Posterior cingulate gyrus (tissue), 11 donors: ENCODE measurements at places on chromosomes 1 and 21.
A peak's percentile ranks its signal among the peaks of the same experiment; 100 is the strongest.

- no peak for DNase-seq
Measured at GRCh38 chr1:233569636-233570035, 44.3 kb upstream of the KCNK1 start.

DNA sequence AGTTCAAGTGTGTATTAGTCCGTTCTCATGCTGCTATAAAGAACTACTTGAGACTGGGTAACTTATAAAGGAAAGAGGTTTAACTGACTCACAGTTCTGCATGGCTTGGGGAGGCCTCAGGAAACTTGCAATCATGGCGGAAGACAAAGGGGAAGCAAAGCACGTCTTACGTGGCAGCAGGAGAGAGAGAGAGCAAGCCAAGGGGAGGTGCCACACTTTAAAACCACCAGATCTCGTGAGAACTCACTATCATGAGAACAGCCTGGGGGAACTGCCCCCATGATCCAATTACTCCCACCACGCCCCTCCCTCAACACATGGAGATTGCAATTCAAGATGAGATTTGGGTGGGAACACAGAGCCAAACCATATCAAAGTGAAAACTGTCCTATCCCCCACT, 4.1 kb upstream of the MIS18A start:
- DNase-seq, result no peak

DNA sequence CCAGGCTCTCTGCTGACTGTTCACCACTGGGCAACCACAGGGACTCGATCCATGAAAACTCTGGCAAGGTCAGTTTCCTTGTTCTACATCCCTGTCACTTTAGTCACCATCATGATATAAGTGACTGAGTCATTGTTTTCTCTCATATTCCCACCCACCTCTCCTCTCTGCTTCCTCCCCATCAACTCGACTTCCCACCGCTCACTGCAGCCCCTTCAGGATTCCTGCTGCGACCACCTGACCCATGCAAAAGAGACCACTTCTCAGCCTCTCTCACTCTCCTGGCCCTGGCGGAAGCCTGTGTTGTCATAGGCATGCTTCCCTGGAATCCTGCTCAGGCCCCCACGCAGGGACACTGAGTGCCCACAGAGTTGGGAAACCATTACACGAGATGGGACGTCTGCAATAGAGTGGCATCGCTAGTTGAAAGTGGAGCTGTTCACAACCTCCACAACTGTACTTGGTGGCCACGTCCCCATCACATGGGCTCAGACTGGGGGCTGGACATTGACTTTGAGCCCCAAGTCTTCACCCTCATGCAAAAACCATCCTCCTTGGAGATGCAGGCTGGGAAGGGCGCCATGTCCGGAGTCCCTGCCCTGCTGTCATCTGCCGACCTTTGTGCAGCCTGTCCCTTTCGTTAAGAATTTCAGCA, 1.8 kb upstream of the TFF2 start:
- DNase-seq, result no peak

DNA sequence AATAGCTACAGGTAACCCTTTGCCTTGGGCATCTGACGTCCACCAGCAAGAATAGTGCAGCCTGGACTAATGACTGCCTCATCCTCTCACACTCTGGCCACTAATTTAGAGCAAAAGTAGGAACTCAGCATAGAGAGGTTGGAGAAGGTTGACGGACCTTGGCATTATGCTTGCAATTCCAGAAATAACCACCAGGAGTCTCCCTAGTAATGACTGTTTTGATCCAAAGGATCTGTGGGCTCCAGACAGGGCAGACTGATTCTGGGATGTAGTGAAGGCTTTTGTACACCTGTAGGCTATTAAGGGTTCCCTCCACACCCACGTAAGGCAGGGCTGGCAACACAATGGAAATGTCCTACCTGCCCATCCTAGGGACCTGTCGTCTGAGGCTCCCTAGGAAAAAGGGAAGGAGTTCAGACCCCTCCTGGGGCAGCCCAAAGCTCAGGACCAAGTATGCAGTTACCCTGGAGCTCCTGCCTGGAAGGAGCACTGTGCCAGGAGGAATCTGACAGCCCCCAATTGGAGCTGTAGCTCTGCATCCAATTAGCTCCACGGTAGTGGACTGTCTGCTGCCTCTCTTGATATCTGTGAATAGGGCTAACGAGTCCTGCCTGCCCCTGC, 91.0 kb upstream of the TMEM51 start:
- DNase-seq, result no peak

GRCh38 chr1:117820694-117821381, 108.6 kb downstream of the GDAP2 start:
- no peak for DNase-seq

GRCh38 chr21:14545906-14546480, at the start of gene SAMSN1:
SAMSN1 (minus strand) TSS chr21:14546315; CDS start chr21:14546261, 54 bp downstream.
- no peak for DNase-seq

GRCh38 chr1:64601207-64601606, 131.3 kb downstream of the CACHD1 start:
- DNase-seq, result no peak

DNA sequence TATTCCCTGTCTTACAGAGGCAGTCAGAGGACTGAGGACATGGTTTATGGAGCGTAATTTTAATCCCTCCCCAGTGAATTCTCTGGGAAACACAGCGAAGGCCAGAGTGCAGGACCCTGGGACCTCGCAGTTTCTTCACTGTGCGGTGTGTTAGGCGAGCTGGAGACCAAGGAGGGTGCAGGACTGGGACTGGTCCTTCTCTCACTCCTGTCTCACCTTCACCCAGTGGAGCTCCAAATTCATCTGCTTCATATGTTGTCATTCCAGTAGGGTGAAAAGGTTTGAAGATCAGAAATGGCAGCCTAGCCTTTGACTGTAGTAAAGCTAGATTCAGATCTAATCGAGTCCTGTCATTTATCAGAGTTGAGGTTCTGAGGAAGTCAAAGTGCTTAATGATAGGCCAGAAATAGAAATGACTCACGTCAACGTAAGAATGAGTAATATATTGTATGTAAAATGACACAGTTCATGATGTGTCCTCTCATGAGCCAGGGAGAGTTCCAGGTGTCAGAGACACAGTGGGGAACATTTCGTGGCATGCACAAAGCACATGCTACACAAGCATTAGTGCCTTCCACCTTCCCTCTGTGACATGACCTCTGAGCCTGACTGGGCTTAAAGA, 647.5 kb downstream of the SMYD3 start:
- DNase-seq, result no peak

DNA sequence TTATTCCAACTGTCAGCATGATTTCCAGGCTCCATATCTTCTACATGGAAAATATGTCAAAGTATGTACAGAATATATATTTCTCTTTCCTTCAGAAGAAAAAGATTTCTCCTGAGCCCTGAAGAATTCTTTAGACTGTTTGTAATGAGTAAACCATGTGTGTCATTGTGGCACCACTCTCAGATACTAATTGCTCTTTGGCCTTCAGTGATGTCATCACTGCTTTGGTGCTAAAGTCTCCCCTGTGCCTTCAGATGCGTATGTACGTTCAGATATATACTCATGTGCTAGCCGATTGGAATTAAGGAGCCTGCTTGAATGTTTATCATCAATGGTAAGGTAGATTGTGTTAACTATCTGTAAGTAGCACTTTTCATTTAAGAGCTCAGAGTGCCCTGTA, 20.6 kb upstream of the NBL1 start:
- no peak for DNase-seq

DNA sequence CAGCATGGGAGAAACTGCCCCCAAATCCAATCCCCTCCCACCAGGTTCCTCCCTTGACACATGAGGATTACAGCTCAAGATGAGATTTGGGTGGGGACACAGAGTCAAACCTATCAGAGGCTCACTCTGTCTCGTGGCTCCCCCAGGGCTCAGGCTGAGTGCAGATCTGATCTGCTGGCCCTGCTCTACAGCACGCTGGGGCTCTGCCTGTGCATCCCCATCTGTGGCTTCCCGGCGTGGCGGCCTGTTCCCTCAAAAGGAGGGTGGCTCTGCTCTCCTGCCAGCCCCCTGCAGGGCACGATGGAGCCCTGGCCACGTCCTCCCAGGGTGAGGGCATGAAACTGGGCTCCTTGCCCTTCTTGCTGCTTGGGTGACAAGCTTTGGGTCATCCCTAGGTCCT, 19.8 kb upstream of the SMYD3 start:
- DNase-seq, result no peak

DNA sequence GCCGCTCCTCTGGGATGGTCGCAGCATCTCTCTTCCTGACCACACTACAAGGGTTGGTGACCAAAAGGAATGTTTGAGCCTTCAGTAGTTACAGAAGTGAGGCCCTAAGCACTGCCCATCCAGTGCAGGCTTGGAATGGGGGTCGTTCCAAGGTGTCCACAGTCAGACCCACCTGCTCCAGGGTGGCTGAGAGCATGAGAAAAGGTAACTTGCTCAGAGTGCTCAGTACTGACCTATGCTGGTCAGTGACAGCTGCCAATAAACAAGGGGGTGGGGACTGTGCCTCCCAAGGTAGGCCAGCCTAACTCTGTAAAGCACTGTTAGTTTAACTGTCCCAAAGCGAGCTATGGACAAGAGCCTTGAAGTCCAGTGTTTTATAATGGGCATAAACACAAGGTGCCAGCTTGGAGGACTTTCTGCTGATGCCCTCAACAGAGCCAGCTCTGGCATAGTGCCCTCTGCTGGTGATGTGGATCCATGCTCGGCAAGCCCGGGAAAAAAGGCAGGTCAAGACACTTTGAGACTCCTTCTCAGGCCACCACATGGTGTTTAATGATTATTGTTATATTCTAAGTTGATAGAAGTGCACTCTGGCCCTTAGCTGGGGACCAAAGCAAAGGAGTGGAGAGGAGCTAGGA, 78.1 kb upstream of the DNAH14 start:
- peak; percentile 80 for DNase-seq

DNA sequence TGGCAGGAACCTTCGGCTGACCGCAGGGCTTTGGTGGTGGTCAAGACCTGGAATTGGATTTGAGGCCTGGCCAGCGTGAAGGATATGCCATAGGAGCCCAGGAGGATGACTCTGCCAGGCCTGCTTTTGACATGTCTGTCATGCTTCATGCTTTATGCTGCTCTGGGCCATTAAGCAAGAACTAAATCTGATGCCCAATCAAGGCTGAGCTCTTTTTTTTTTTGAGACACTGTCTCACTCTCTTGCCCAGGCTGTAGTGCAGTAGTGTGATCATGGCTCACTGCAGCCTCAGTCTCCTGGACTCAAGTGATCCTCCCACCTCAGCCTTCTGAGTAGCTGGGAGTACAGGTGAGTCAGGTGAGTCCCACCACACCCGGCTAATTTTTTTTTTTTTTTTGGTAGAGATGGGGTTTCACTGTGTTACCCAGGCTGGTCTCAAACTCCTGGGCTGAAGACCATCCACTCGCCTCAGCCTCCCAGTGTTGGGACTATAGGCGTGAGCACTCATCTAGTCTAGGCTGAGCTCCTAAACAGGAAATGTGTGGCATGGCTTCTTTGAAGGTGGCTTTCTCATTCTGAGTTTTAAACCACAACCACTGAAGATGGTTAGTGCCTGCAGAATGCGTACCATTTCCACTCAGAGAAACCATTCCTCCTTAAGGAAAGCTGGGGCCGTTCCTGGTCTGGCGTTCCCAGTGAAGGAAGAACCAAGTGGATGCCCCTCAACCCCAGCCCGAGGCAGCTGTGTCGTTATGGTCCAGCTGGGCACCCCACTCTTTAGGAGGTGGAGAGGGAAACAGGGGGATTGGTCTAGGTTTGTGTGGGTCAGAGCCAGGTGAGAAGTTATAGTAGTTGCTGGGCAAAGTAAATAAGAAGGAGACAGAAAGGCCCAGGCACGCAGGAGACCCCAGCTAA, 34.2 kb upstream of the ATP5PO start:
- no peak for DNase-seq

- no peak for DNase-seq
Measured at GRCh38 chr1:157111396-157112165, 12.0 kb upstream of the ETV3L start.

- no peak for DNase-seq
Measured at GRCh38 chr1:206631085-206631509, 4.2 kb upstream of the DYRK3 start.
